ENCODE measurements at places on chromosomes 3 and 15.
A peak's percentile ranks its signal among the peaks of the same experiment; 100 is the strongest.

DNA sequence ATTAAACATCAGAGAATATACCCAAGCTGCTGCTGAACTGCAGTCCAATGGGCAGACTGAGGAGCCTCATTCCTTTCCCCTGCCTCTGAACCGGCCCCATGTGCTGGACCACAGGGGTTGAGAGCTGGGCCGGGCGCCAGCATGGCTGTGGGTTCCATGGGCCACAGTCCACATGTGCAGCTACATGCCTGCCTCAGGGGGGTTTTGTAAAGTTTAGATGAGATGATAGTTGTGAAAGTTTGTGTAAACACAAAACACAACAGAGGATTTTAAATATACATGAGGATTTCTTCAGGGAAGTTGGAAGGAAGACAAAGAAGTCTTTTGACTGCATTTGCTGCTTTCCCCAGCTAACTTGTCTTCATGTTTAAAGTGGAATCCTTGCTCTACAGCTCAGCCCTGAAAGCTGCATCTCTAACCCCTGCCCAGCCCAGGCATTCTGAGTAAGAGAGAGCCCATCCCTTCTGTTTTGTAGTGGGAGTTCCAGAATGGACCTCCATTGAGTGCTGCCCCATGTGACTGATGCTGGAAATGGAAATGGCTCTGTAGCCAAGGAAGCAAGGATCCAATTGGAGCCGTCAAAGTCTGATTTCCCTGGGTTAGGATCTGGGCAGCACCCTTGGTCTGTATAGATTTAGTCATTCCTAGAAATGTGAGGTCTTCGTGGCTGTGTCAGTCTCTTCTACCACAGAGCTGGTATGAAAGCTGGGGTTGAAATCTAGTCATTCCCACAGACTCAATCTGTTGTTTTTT, 17.5 kb downstream of the SLC12A8 start:
- DNase-seq, result no peak

- DNase-seq, result peak; percentile 55
Measured at GRCh38 chr3:196712514-196713413, 587 bp downstream of the PIGX start.

DNA sequence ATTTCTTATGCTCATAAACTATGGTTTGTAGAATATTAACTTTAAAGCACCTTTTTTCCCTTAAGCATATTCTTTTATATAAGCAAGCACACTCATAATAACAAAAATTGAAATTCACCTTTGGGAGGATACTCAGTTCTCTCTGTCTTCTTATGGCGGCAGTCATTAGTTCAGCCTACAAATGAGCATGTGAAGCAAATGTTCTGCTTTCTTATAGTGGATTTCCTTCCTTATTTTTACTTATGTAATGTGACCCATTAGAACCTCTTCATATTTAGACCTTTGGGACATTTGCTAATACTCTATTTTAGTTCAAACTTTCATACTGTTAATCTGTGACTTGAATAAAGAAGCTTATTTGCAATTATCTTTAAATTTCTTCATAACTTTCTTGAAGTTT, at the start of gene P2RY13:
P2RY13 (minus strand) TSS at position 187 of the 400 bp plus-strand sequence; CDS start at position 166, 21 bp downstream.
- no peak for DNase-seq

DNA sequence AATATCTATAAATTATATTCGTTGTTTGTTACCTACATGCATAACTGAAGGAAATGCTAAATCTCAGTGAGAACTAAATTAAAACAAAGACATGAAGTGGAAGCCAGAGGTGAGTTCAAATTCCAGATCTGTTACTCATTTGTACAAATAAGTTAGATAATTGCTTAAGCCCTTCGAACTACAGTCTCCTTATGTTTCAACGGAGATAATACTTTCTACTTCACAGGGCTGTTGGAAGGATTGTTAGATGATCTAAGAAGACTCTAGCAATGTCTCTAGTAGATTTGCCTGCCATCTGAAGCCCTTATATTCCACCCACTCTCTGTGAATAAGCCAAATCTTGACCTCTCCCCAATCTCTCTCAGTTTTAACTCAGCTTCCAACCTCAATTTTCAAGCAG, 125.8 kb downstream of the P2RY1 start:
- DNase-seq, result no peak

DNA sequence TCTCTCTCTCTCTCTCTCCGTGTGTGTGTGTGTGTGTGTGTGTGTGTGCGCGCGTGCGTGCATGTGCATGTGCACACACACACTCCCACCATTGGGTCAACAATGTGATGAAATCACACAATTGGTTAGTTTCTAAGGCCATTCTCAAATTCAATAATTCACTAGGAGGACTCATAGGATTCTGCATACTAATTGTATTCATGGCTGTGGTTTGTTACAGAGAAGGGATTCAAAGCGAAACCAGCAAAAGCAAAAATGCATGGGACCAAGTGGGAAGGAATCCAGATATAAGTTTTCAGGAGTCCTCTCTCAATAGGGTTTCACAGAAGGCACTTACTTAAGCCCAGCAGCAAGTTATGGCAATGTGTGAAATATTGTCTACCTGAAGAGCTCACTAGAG, 515.0 kb downstream of the PYDC2 start:
- no peak for DNase-seq

DNA sequence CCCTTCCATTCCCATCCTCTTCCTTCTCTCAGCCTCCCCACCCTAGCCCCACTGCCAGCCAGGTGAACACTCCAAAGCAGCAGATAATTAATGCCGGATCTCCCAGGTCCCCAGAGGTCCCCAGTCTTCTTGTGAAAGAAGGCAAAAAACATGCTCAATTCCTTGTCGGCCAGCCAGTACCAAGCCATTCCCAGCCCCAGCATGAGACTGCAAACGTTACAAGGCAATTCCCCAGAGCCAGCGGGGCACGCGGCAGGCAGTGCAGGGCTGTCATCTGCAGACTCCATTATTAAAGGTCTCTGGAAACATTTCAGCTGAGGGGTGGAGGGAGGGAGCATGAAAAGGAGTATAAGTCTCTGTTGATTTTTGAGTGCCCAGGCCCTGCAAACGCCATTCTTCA, 117.8 kb downstream of the XXYLT1 start:
- DNase-seq, result no peak

GRCh38 chr3:187811585-187812250, 66.5 kb upstream of the BCL6 start:
- DNase-seq, result peak; percentile 61

DNA sequence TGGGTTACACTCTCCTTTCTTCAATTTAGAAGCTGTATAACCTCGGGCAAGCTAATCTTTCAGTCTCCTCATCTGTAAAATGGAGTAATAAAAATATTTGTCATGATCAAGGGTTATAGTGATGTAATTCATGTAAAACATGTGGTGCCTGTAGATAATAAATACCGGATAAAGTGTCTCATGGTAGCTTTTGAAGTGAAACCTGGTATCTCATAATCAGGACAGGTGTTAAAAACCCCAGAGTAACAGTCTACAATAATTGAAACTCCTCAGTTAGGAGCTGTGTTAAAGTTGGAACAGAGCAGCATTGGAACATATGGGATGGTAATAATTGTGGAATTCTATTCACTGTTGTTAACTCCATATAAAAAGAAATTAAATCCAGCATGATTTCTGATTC, 884 bp upstream of the KNL1 start:
- DNase-seq, result no peak

GRCh38 chr3:10375296-10376053, 54.6 kb upstream of the SEC13 start:
- DNase-seq, result no peak

DNA sequence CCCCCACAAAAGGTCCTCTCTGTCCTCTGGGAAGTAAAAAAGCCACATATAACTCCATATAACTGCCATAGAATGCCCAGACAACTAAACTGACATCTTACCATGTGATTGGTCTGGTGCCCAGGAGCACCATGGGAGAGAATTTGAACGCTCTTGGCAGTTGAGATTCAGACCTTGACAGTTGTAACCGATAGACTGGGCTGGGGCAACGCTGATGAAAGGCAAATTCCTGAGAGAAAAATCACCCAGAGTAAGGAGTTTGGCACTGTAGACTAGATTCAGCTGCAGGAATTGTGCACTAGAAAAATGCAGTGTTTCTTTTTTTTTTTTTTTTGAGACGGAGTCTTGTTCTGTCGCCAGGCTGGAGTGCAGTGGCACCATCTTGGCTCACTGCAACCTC, 240.5 kb downstream of the SOX2 start:
- no peak for DNase-seq

DNA sequence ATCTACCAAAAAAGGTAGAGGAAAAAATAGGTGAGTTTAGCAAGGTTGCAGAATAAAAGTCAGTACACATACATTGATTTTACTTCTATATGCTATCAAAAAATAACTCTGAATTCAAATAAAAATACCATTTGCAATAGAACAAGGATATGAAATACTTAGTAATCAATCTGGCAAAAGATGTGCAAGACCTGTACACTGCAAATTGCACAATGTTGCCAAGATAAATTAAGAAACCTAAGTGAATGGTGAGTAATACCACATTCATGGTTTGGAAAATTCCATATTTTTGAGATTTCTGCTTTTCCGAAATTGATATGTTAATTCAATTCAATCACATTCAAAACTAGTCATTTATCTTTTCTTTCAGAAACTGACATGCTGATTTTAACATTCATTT, 464.8 kb downstream of the EPHA3 start:
- DNase-seq, result no peak

- no peak for DNase-seq
Measured at GRCh38 chr15:40161693-40162391, 973 bp downstream of the BUB1B start.

DNA sequence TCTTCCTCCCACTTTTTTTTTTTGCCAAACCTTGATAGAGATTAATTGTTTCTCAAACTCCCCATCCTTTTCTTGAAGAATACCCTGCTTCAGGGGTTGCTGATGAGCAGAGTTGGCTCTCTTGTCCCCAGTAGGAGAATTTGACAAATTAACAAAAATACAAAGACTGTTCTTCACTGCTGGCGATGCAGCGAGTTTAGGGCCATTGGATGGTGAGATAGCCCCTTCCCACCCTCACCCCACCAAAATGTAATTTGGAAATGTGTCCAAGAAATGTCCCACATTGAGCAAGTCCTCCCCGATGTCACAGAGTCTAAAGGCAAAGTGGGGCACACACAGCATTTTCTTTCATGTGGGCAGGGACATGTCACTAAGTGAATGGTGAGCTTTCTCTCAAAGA, 136.0 kb upstream of the RARB start:
- no peak for DNase-seq

DNA sequence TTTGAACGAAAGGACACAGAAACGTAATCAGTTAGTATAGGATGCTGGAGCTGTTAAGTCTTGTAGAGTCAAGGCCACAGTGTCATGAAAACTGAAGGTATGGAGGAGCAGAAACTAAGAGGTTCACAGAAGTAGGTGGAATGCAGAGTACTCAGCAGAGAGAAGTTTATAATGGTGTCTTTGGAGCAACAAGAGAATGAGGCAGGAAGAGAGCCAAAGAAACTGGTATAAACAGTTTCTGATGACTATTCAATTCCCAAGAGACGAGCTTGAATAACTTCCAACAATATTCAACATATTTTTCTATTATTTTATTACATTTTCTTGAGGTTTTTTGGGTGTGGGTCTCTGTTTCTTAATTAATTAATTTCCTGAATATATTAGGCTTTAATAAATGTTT, 29.6 kb downstream of the GALK2 start:
- DNase-seq, result no peak

DNA sequence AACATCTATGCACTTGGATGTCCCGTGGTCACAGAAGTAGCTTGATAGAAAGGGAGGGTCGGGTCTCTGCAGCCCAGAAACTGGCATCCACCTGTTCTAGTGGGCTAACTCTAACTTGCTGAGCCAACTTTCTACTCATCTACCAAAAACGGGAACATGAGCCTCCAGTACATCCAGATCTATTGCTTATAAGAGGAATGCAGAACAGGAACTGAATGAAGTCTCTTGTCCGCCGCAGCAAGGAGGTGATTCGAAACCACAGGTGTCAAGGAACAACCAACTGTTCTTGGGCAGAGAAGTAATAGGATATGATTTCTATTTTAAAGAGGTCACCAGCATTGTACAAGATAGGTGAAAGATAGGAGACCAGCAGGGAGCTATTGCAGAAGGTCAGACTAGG, 17.9 kb downstream of the TERC start:
- no peak for DNase-seq

DNA sequence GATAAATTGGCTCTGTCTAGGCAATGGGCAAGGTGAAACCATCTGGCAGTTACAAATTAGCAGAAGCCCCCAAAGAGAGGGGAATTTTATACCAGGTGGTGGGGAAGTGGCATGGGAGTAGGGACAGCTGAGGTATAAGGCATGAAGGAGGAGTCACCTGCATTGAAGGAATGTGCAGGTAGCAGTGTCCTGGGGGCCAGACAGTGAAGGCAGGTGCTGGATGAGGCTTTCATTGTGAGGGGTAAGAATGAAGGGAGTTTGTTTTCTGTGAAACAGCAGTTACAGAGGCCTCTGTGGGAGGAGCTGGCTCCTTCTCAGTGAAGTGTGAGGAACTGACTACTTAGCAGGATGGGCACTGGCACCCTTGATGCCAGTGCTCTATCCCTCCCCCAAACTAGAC, 19.1 kb upstream of the PXYLP1 start:
- DNase-seq, result no peak

GRCh38 chr3:31432897-31433678, 99.6 kb upstream of the STT3B start:
- DNase-seq, result peak; percentile 89

DNA sequence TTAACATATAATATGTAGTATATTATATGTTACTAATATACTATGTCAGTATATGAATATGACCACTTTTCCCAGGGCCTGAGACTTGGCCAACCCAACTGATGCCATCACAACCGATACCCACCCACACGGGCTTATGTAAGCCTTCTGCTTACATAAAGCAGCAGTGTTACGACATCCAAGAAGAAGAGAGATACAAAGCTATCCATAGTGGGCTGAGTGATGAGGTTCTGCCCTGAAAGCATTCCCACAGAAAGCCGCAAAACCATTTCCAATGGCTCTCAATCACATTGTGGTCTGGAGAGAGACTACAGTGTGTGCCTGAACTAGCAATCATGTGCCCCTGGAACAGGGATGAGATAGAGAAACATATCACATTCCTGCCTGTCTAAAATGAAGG, 177.9 kb downstream of the PLOD2 start:
- DNase-seq, result no peak
